MCF 10A (cell line): ENCODE measurements at places on chromosomes 2 and 18.
A peak's percentile ranks its signal among the peaks of the same experiment; 100 is the strongest.

GRCh38 chr2:223886726-223887125 lies 49.3 kb upstream of the AP1S3 start:
- no peak for DNase-seq

GRCh38 chr2:233040571-233040970 lies 8.1 kb downstream of the NEU2 start:
- no peak for DNase-seq

DNA sequence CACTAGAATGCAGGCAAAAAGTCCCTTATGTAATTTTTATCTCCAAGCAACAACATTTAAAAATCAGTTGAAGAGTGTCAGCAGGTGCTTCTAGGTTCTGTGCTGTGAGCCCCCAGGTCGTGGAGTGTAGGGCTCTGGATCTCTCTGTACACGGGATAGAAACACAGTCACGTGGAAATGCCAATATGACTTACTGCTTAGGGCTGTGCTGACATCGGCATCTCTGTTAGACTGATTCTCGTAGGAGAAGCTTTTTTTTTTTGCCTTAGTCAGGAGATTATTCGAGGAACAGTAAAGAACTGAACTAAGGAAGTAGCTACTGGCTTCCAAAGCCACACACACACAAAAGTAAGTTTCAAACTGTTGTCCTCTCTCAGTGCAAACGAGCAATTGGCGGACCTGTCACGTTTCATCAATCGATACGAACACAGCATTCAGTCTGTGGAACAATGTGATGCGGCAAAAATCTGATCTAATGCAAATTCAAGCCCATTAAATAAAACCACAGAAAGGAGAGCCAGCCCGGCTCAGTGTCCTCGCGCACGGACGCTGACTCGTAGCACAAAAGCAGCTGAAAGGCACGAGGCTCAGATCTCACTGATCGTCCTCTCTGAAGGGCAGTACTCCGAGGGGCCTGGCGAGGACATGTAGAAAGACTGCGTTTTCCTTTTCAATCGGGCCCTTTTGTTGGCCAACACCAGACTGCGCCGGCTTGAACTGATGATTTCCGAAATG lies 41.5 kb downstream of the PRELID3A start:
- no peak for DNase-seq

- peak; percentile 81 for DNase-seq
These were observed 81.2 kb downstream of the ADD2 start for GRCh38 chr2:70686577-70687460.

DNA sequence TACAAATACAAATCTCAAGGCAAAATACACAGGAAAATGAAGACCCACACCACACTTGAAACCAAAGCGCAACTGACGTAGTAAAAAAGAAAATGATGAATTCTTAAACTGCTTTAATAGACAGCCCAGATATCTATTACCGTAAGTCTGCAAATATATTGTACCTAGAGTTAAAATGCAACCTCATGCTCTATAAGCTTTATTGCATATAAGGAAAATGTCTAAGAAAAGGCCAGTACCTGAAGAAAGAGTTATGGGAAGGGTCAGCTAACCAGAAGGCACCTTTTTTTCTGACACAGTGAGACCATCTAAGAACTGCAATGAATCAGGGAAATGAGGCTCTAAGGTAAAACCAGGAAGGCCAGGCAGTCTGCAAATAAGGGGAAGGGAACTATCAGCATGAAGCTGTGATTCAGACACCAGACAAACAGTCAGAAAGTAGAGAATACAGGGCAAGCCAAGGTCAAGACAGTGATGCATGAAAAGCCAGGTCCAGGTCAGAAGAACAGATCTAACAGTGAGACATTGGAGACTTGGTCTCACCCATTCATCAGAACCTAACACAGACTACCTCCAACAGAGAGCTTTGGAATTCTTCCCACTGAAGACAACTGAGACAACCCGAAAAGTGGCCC lies 46.9 kb downstream of the PDE11A start:
- DNase-seq = no peak

DNA sequence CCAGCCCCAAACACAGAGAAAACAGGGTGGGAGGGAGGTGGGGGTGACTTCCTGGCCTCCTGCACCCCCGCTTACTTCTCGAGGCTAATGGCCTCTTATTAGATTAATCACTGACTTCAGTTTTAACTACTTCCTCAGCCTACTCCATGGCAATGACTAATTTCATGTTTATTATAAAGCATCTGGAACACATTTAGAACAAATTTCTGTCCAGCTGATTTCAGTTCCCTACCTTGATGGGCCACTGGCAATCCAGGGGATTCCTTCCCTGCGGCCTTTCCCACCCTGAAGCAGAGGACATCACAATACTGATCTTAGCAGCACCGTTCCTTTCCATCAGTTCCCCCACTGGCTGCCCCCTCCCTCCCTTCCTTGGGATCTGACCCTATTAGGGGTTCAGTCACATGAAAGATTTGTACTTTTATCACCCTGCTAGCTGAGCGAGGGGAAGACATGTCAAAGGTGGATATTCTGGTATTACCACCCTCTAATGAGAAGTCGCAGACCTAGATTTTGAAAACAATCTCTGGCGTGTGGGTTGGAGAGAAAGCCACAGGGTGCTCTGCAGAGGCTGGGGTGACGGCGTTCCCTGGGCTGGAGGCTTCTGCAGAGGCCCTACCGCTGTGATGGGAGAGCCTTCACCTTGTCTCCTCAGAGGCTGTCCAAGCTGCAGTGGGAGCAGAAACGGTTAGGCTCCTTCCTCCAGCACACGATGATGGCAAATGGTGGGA lies 67.6 kb downstream of the KIAA2012 start:
- no peak for DNase-seq

DNA sequence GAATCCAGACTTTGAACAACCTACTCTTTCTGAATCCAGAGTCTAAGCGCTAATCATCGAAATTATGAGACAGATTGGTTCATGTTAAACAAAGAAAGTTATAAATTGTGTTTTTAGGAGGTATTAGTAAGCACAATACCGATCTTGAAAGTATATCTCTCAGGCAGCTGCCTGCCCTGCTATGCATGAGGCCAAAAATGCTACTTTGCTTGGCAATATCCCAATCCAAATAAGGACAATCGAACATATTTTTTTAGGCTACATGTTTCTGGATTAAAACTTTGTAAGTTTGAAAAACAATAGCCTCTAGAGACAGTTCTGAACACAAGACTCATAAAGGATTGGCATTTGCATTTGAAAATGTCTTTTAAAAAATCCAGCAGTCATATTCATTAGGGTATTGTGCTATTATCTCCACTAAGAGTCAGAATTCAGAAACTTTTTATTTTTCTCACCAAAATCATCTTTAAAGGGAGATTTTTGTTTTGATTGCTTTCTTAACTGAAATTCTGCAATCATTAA lies 167.1 kb downstream of the PDE1A start:
- DNase-seq = no peak

DNA sequence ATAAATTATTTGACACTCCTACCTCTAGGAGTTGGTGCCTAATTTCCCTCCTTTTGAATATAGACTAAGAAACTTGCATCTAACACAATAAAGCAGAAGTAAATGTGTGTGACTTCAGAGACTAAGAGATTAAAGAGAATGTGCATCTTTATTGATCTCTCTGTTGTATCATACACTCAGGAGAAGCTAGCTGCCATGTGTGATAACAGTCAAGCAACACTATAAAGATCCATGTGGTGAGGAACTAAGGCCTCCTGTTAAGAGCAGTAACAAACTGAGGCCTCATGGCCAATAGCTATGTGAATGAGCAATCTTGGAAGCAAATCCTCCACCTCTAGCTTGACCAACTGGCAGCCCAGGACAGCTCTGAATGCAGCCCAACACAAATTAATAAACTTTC lies 3.4 kb downstream of the FANCL start:
- DNase-seq = peak; percentile 11

- DNase-seq = no peak
These were observed 224.0 kb downstream of the CELF4 start for GRCh38 chr18:37341473-37342086.

- no peak for DNase-seq
These were observed 379.1 kb upstream of the ATP5MC3 start for GRCh38 chr2:175560521-175561169.

DNA sequence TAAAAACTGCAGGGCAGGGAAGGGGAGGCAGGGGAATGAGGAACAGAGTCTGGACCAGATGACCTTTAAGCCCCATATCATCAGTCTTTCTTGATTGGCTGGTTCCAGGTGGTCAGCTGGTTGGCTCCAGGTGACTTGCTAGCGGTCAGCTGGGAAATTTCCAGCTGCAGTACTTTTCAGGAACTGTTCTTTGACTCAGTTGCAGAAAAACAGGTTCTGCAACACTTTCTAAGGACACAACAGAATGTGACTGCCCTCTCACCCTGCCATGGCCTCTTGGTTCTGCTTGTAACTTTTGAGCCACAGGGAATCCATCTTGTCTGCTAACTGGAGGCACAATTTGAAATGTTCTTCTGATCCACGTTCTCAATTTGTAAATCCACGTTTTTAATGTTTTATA lies 278.3 kb upstream of the LRATD1 start:
- DNase-seq = no peak
